ENCODE measurements at places on chromosomes 2 and 18.

GRCh38 chr18:75070625-75071483 lies 138.1 kb downstream of the PTGR3 start:
- peak; percentile 41 for DNase-seq

DNA sequence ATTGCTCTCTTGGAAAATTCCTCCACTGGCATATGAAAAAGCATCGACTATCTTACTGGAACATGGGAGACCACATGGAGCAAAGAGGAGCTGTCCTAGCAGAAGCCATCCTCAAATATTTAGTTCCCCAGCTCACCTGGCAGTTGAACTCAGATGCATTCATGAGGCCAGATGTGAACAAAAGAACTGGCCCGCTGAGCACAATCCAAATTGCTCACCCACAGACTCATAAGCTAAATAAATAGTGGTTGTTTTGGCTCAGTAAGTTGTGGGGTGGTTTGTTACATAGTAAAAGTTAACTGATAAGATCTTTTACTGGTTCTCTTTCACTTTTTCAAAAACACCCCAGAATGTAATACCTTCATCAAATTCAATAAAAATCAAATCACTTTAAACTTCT lies 108.6 kb upstream of the CWC22 start:
- DNase-seq, result no peak

DNA sequence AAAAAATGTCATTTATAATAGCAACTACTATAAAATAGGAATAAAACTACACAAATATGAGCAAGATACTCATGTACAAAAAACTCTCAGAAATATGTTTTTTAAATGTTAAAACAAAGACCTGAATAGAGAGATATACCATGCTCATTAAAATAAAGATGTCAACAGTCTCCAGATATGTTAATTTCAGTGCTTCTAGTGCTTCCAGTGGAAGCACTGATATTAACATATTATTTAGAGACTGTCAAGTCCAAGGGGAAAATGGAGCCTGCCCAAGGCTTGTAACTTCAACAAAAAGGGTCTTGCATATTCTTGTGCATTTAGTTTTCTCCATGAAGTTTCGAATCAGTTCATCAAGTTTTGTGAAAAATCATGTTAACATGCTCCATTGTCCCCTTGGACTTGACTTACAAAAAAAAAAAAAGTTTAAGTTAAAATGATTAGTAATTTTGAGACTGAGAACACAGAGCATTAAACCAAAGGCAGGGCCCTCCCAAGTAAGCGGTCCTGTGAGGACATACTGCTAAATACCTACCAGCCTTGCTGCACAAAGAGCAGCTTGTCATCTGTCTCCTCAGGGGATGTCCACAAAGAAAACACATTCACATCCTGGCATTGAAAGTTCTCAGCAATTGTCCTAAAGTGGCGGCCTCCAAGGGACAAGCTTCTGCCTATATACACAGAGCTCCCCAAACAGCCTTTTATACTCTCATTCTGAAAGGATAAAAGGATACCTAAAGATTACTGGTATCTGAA lies 501.9 kb upstream of the CHAC2 start:
- DNase-seq, result no peak

DNA sequence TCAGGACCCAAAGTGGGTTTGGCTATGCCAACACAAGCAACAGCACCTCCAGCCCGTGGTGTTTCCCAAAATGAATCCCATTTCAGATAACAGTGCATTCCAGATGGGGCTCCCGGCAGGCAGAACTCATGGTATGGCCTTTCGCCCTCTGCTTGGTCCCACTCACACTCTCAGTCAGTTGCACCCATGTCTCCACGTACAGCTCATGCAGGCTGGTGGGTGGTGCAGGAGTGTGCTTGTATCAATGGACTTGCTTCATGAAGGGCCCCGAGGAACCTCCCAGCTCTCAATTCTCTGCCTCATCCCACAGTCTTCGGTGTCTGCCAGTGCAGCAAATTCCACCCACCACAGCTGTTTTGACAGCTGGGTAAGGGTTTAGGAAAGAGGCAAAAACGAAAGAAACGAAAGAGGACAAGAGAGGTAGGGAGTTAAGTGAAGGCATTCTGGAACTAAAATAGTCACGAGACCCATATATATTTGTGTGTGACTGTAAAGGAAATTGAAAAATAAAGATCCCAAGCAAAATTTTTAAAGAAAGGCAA lies 278.1 kb downstream of the DCDC2C start:
- DNase-seq, result no peak

- DNase-seq, result no peak
These were observed 43.1 kb upstream of the IL1R2 start for GRCh38 chr2:101948625-101949155.

DNA sequence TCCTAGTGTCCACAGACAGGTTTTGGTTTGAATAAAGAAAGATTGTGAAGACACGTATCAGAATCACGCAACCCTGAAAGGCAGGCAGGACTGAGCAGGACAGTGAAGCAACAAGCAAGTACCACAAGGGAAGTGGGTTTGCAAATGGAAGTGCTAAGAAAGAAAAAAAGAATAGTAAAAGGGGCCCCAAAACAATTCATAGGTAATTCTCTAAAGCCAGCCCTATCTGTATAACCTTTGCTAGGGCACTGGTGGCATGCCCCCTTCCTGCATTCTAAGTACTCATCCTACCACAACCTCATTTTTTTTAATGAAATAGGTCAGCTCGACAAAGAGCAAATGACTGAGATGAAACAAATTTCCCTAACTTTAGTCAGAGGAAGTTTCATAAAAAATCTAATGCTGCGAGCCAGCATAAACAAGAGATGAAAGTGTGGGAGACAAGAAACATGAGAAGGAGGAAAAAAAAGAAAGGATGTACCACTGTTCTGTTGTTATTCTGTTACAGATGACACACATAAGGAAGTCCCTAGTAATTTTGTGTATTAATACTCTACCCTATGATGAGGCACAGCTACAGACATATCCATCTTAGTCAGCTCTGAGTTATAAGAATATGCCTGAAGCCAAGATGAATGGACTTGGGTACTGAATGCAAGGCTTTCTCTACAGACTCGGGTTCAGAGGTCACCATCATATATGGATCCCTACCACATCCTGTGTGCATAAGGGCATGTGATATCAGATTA lies 32.2 kb downstream of the IKZF2 start:
- no peak for DNase-seq

GRCh38 chr2:200735061-200735460 lies 76.6 kb upstream of the BZW1 start:
- DNase-seq, result no peak

DNA sequence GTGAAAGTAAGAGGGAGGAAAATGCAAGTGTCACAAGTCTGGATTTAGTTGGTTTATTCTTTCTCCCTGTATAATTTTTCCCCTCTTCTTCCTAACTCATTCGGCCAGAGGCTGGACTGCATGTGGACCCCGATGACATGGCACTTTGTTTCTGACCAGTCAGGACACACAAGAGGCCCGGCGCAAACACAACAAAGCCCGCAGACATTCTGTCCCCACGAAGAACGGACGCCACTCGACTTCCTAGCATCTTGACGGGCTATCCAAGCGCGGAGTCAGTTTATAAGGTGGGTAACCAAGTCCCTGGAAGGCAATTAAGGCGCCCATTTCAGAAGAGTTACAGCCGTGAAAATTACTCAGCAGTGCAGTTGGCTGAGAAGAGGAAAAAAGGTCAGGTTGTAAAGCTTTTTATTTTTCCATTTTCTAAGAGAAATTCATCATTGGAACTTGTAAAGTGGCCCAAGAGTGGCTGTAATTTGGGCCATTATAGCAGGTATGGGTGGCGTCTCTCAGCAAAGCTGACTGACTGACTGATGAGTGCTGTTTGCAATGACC lies at the start of gene TPO:
TPO (plus strand) TSS at position 308 of the 555 bp plus-strand sequence. CDS start 946 bp downstream, outside the sequence.
- DNase-seq, result no peak

DNA sequence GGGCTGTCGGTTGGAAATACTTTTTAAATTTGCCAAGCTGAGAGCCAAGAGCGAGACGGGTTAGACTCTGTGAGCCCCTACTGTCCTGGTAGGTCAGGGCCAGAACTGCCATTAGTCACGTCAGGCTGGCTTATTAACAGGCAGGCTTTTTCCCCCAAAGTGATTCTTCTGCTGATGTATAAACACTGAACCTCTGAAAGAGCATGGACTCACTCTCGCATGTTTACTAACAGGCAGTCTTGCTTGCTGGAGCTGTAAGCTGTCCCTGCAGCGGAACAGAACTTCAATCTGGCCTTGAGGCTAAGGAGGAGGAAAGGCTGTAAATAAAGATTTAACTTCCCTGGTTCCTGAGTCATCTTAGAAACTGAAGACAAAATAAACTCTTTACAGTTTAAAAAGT lies 288.4 kb downstream of the PIEZO2 start:
- no peak for DNase-seq

- no peak for DNase-seq
These were observed 104.0 kb downstream of the COBLL1 start for GRCh38 chr2:164737612-164738081.

- no peak for DNase-seq
These were observed 1.2 kb downstream of the MYL12A start for GRCh38 chr18:3248658-3249359.

GRCh38 chr2:223735659-223736244 lies 101.6 kb downstream of the AP1S3 start:
- no peak for DNase-seq

DNA sequence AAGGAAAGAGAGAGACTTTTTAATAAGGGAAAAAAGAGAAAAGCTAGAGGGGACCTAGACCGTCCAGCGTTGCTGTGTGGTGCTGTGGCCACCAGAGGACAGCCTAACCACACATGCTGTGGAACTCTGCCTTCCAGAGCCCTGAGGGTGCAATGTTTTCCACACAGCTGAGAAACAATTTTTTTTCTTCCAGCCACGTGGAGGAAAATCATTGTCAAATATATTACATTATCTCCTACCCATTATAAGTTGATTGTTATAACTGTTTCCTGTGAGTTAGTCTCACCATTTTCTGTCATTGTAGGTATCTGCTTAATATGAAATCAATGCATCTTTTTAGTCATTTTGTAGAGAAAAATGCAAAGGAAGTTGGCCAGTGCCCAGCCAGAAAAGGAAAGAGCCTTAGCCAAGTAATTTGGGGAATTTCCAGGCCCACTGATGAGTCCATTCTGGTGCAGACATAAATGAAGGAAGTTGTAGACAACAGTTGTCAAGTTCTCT lies 5.9 kb upstream of the MRPL19 start:
- DNase-seq, result peak; percentile 34

DNA sequence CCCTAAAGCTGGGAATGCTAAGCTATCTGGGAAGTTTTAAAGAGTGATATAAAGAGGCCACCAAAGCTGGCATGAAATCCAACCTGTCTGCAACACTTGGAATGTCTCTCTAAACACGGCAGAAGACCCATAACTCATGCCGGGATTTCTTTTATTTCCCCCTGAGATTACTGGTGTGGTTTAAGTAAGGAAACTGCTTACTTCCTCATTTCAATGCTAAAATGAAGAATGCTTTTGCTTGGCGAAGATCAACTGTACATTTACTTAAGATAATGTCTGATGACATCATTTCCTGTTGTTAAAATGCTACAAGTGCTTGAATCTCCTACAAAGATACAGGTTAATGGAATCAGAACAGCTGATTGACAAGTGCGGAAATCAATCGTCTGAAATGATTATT lies 353.8 kb upstream of the SALL3 start:
- DNase-seq, result no peak

- DNase-seq, result no peak
These were observed 31.6 kb downstream of the MBD2 start for GRCh38 chr18:54192900-54193299.

GRCh38 chr2:204452464-204453023 lies 92.7 kb upstream of the PARD3B start:
- no peak for DNase-seq

DNA sequence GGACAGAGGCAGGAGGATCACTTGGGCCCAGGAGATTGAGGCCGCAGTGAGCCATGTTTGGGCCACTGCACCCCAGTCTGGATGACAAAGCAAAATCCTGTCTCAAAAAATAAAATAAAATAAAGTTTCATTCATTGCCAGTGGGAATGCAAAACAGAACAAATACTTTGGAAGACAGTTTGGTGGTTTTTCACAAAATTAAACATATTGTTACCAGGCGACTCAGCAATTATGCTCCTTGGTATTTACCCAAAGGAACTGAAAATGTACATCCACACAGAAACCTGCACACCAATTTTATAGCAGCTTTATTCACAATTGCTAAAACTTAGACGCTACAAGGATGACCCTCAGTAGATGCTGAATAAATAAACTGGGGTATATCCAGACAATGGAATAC lies 35.8 kb downstream of the FOSL2 start:
- no peak for DNase-seq

- no peak for DNase-seq
These were observed 25.1 kb downstream of the BMP10 start for GRCh38 chr2:68846091-68846490.

GRCh38 chr2:221533299-221533698 lies 38.8 kb downstream of the EPHA4 start:
- DNase-seq, result no peak

DNA sequence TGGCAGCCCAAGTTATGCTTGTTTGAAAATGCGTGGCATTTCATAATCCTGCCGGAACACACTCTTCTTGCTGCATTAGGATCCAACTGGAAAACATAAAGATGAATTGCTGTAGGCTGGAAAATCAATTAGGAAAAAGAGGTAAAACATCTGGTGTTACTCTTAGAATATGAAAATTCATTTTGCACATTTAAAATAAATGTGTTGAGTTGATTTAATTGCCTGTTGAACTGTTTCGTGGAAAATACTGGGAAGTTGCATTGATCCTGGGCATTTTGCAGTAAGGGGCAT lies 4.1 kb downstream of the RHOB start:
- DNase-seq, result no peak

DNA sequence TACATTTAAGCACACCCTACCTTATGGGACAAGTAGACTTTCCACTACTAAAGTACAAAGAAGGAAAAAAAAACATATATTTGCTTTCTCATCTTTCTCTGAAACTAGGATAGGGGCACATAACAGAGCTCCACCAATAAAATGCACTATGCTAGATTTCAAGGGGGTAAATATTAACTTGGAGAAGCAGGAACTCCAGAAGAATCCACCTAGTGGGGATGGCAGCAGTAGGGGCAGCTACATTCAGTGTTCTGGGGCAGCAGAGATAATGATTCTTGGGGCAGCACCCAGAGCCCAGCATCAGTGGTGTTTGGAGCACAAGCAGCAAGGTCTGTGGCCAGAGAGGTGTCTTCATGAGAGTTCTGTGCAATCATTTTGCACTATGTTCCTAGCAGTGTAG lies 64.7 kb downstream of the DTNB start:
- DNase-seq, result no peak

- no peak for DNase-seq
These were observed 1612.7 kb upstream of the SLC39A10 start for GRCh38 chr2:194044321-194044720.

GRCh38 chr2:9641641-9642040 lies 10.8 kb upstream of the YWHAQ start:
- no peak for DNase-seq

GRCh38 chr18:70840649-70841048 lies 551.8 kb downstream of the SOCS6 start:
- DNase-seq, result no peak

DNA sequence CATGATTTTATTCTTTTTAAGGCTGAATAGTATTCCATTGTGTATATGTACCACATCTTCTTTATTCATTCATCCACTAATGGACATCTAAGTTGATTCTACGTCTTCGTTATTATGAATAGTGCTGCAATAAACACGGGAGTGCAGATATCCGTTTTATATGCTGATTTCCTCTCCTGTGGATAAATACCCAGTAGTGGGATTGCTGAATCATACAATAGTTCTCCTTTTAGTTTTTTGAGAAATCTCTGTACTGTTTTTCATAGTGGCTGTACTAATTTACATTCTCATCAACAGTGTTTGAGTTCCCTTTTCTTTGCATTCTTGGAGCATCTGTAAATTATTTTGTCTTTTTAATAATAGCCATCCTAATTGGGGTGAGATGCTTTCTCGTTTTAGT lies 114.5 kb downstream of the RGPD3 start:
- DNase-seq, result no peak

GRCh38 chr18:50065527-50065926 lies 129.4 kb downstream of the MYO5B start:
- DNase-seq, result no peak

Data from stimulated activated CD8-positive, alpha-beta memory T cell treated with anti-CD3 and anti-CD28 coated beads, Interleukin-4, amount 100 ng/mL, for 1 hour (primary cell).